ENCODE measurements at places on chromosomes 6 and 20.

DNA sequence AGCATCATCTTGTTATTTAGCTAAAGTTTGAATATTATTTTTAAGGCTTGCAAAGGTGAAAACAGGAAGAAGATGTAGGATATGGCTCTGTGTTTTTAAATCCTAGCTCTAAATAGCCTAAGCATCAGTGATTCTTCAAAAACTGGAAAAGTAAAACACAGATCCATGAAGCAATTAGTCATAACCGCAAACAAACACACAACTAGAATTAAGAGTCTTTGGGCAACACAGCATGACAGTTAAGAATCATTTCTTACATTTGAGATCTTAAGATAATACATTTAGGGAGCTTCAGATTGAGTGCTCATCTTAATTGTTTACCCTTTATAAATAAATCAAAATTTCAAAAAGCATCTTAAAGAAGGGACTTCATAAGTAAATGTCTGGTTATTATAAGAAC, 115.8 kb upstream of the MAP7 start:
- DNase-seq, result no peak

DNA sequence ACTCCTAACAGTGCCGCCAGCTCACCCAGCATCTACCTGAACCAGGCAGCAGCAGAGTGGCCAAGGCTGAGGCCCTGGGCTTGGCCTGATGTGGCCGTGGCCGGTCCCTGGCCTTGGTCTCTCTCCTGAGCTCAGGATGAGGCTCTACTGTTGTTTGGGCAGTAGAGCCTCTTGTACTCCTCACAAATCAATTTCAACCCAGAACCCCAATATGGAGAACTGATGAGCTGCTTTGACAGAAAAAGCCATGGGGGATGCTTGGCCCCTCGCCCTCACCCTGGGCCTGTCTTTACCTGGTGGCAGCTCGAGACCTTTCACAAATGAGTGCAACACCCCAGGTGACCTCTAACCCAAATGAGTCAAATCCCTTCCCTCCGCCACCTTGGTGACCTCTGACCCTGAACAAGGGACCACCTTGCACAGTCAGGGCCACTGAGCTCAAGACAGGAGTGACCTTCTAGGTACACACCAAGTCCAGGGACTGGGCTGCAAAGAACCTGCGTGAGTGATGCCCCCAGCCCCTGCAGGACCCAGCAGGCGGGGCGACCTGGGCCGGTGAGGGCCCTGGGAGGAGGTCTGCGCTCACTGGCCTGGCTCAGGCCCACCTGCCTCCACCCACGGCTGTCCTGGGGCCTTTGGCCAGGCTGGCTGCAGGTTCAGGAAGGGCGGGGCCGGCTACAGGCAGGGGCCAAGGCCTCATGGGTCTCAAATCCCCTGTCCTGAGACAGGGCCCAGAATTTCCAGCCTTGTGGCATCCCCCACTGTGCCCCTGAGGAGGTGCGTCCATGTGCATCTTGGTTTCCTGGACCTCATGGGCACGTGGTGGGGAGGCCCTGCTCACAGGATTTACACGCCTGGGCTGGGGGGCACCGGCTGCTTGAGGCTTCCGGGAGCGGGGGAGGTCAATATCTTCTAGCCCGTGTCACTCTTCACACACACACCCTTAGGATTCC, 30.2 kb downstream of the PSMG4 start:
- DNase-seq, result no peak

- DNase-seq, result no peak
Observed at GRCh38 chr6:40417031-40417430, 170.1 kb downstream of the LRFN2 start.

DNA sequence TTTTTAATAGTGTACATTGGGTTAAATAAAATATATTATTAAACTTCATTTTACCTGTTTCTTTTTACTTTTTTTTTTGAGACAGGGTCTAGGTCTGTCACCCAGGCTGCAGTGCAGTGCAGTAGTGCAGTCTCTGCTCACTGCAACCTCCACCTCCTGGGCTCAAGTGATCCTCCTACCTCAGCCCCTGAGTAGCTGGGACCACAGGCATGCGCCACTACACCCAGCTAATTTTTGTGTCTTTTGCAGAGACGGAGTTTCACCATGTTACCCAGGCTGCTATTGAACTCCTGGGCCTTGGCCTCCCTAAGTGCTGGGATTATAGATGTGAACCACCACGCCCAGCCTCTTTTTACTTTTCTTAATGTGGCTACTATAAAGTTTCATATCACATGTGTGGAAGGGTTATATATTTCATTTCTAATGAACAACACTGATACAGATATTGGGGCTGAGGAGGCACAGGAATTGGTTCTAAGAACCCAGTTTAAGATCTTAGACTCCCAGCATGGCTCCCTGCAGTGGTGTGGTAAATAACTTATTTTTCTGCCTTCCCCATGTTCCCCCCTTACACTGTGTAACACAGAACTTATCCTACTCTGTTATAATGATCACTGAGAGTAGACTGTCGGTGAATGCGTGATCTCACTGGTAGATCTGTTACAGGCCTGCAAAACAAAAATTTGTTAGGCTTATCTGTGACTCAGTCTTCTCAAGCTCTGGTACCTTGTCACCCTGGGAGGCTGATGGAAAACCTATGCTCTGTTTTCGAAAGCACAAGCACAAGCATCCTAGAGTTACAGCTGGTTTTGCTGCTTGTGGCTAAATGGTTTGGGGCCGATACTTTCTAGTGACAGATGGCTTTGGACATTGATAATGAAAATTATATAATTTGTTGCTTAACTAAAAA, 5.8 kb upstream of the ATXN1 start:
- DNase-seq, result no peak

DNA sequence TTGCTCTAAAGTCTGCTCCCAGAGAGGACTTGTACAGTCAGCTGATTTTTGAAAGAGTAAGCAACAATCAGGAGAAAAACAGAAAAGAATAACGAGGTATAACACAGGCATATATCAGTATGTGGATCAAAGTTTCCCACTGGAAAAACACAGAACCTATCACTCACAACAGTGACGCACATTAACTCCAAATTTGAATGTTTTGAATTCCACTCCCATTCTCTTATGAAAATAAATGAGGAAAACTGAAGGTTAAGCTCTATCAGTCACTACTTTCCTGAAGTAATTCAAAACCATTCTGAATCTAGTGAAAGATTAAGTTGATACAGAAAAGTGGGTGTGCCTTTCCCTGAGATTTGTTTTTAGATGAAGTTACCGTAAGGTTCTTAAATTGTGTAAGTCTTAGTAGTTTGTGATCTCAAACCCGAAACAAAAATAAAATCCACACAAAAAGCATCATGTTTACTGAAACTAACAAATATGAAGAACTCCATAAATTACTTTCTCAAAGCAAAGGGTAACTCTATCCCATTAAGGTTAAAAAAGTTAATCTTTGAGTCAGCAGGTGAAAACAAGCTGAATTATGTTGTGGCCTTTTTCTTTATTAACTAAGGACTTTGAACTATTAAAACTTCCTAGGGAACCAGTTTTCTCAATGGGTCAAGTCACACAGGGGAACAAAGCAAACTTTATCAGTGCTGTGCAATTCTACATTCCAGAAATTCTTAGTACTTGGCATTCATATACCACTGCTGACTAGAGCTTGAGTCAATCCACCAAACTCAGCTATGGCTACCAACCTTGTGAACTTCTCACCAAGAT, 115.7 kb downstream of the OGFRL1 start:
- DNase-seq, result no peak

- DNase-seq, result no peak
Observed at GRCh38 chr6:21441386-21441785, 152.2 kb upstream of the SOX4 start.

- DNase-seq, result no peak
Observed at GRCh38 chr6:111952821-111953540, 79.7 kb upstream of the FYN start.

- peak; percentile 78 for DNase-seq
Observed at GRCh38 chr6:85482905-85483700, 33.2 kb downstream of the NT5E start.

DNA sequence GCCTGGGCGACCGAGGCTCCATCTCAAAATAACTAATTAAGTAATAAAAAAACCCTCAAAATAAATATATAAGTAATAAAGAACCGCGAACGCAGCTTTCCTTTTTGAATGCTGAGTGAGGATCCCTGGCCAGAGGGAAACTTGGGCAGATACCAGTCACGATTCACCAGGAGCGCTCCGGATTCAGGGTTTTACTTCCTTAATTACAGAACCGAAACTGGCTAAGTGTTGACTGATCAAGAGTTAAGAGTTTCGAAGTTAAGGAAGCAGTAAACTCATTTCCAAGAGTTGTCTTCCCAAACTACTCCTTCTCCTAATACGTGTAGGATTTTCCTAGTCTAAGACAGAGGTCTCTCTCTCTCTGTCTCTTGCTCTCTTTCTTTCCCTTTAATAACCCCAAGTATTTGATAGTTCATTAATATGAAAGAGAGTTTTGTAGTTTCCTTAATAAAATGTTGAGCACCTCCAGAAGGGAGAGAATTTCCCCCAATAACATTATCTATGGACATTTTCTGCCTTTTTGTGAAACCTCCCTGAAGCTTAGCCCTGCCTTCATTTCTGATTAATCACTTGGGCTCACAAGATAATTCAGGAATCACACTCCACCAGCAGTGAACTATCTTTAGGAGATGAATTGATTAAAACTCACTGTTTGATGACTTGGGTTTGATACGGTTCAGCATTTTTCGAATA, 61.4 kb upstream of the ZNF217 start:
- DNase-seq, result no peak

DNA sequence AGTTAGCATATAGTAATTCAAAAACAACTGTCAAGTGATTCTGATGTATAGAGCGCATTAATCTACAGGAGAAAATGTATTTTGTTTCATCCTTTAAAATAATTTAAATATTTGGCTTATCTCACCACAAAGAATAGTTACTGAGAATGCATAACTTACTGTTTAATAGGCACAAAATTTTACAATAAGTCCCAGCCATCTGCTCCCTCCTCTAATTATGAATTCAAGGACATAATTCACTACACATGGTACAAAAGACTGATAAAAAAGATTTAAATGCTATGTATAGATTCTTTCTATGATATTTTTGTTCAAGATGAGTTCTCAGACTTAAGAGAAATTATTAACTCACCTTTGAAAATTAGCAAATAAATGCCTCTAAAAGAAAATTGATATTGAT, 242.0 kb downstream of the FUT9 start:
- no peak for DNase-seq

- DNase-seq, result no peak
Observed at GRCh38 chr20:38191654-38192053, 26.6 kb upstream of the TGM2 start.

- DNase-seq, result no peak
Observed at GRCh38 chr6:127762284-127762683, 138.6 kb downstream of the THEMIS start.

DNA sequence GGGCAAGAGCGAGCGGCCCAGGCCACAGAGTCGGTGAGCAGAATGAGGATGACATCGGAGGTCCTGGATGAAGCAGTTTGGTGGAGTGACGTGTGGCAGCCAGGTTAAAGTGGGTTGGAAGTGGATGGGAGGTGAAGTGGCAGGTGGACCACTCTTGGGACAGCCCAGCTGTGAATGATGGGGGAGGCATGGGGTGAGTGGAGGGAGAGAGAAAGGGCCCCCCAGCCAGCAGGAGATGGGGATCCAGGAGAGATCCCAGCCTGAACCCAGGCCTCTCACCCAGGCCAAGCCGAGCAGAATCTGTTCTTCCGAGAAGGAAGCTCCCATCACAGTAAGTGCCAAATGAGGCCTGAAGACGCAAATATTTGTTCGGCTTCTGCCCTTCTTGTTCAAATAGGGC, 27.0 kb upstream of the SLC32A1 start:
- no peak for DNase-seq

GRCh38 chr6:403659-404655, 12.4 kb downstream of the IRF4 start:
- peak; percentile 56 for DNase-seq

DNA sequence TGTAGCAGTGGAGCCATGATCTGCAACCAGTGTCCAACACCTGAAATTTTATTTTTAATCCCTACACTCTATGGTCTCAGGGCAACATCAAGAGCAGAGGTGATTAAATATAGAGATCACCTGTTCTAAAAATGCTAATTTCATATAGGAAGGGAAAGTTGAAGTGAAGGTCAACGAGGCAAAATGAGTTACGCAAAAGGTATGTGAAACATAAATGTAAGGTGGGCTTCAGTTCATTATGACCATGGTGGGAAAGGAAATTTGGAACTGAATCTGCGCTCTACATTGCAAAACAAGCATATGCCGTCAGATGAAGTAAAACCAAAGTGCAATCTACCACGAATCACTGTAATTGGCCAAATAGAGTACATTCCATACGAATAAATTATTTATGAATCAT, 35.2 kb upstream of the STMND1 start:
- DNase-seq, result no peak

GRCh38 chr6:167306401-167306998, 15.4 kb downstream of the UNC93A start:
- DNase-seq, result no peak

DNA sequence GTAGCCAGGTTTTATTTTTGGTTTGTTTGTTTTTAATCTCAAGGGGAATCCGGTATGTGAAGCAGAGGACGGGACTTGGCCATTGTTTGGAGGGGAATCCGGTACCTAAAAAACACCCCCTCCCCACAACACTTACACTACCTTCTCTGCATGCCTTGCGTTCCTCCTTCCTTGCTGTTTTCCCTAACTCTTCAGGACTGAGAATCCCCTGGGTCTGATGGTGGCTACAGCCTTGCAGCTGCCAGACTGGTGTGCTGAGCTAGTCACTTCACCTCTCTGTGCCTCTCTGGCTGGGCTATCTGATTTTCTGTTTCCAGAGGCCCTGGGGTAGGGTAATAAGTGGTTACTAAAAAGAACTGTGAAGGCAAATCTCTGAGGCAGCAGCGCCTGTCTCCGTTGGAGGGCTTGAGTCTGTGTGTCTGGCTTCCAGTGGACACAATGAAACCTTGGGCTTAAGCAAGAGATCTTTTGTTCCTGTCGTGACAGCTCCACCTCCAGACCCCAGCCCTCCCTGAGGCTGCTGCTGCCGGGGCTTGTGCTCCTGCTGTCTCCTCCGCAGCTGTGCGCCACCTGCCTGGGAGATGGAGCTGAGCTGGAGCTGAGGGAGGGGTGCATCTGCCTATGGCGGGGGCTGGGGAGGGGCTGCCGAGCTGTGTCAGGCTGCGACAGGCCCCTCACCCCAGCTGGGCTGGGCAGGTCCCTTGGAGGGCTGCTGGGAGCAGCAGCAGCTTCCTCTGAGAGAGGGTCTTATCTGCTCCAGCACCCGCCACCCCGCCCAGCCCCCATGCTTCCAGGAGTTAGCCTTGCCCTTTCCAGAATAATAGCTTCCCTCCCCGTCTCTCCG, 65.8 kb upstream of the CCDC167 start:
- no peak for DNase-seq

GRCh38 chr6:56552187-56553130, 90.2 kb downstream of the DST start:
- no peak for DNase-seq

- peak; percentile 28 for DNase-seq
Observed at GRCh38 chr6:31083742-31084354, 28.5 kb downstream of the C6orf15 start.

GRCh38 chr6:6085928-6086668, 79.4 kb upstream of the NRN1 start:
- DNase-seq, result no peak

- no peak for DNase-seq
Observed at GRCh38 chr20:35003211-35004031, 47.8 kb downstream of the MYH7B start.

- no peak for DNase-seq
Observed at GRCh38 chr20:48603116-48603818, 224.5 kb downstream of the PREX1 start.
